ENCODE measurements at places on chromosomes 11 and 22. TPM values are rescaled to one million over a fixed set of nuclear protein-coding genes. Genes with fewer than 3 reads are reported as not detected.

DNA sequence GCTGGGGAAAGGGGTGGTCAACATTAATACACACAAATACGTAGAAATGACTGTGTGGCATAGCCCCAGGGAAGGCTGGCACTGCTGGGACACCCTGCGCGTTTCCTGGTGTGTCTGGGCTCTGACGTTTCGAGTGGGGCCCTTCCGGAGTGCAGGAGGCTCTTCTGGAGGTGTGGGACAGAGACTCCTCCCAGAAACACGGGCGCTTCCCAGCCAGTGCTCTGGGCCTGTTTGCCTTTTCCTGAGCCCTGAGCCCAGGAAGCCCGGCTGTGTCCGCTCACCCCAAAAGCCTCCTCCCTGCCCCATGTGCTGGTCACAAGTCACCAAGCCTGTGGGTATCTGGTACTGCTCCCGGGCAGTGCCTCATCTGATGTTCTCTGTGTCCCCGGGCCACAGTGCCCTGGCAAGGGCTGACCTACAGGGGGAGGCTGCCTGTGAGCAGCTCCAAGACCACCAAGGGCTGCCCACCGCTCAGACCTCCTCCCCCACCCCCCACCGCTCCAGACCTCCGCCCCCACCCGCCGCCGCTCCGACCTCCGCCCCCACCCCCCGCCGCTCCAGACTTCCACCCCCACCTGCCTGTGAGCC, 1133.3 kb downstream of the BRD1 start:
- H3K4me3 ChIP-seq: no peak overlapping the region
- H3K27ac ChIP-seq: no peak overlapping the region
- H3K27me3 ChIP-seq: no peaks in the 10 kb centered on the region
- DNase-seq: no peak
- no peaks in the 10 kb centered on the region for H3K36me3 ChIP-seq
- H3K4me1 ChIP-seq: peaks cover 2% of the 10 kb centered on the region

- H3K36me3 ChIP-seq: no peaks in the 10 kb centered on the region
- DNase-seq: no peak
- no peak overlapping the region for H3K27ac ChIP-seq
- peaks cover 6% of the 10 kb centered on the region for H3K4me1 ChIP-seq
Measured at GRCh38 chr11:47355283-47356128, 3.0 kb upstream of the MYBPC3 start.

DNA sequence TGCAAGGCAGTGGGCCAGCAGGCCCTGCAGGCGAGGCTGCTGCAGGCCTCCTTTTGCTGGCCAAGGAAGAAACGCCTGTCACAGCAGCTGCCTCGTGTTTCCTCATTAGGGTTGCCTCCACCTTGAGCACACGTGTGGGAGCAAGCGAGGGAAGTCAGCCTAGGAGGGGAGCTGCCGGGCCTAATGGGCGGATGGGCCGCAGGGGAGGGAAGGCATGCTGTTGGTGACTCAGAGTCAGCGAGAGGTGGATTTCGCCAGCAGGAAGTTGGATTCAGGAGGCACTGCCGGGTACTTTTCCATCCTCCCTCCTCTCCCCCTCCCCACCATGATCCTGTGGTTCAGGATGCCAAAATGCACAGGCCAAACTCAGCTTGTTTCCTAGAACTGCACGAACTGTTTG, 498.7 kb downstream of the METTL15 start:
- DNase-seq: no peak
- H3K27ac ChIP-seq: no peak overlapping the region
- H3K27me3 ChIP-seq: no peaks in the 10 kb centered on the region
- H3K4me1 ChIP-seq: no peaks in the 10 kb centered on the region
- H3K4me3 ChIP-seq: no peak overlapping the region

DNA sequence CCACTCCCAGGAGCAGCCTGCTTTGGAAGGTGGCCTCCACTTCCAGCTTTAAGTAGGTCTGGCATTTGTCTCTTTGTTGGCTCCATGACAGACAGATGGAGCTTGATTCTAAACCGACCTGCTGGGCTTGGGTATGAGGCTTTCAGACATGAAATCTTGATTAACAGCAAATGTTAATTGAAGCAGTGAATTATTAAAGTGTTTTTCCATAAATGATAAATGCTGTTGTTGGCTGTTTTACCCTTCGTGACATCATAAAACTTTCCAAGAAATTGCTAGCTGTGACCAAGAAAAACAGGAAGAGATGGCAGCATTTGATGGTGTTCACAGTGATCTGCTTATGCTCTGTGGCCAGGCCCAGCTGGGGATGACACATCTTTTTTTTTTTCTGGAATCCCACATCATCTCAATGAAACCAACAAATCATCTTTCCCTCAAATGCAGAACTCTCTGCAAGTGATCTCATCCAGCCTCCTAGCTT, 66.1 kb downstream of the RBMXL2 start:
- H3K27me3 ChIP-seq: no peaks in the 10 kb centered on the region
- H3K4me3 ChIP-seq: no peak overlapping the region
- no peaks in the 10 kb centered on the region for H3K36me3 ChIP-seq

The RAB1B gene
- 124 TPM for total RNA-seq

The SPON1 gene
- total RNA-seq: not detected

The TMPRSS13 gene
- not detected for total RNA-seq

The GPR83 gene
- total RNA-seq: not detected

Data from chondrocyte (in vitro differentiated cells).